ENCODE measurements at places on chromosomes 12 and 14.

- DNase-seq, result peak; percentile 54
Observed at GRCh38 chr12:7162691-7163114, 26.8 kb upstream of the PEX5 start.

DNA sequence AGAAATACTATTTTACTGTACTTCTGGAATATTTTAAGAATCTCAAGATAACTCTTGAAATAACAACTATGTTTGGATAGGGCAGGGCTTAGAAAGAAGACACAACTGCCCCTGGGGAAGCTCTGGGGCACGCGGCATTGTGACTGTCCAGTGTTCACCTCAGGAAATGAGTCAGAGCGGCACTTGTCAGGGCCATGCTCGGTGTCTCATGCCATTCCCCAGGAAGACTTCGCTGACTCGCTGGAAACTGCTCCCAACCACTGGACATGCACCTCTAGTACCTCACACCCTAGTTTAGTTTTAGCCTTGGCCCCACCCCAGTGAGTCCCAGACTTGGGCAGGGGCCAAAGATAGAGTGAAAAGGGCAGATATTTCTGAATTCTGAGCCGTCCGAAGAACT is 192.0 kb downstream of the TTC7B start:
- no peak for DNase-seq

GRCh38 chr12:40194846-40195245 is 30.0 kb upstream of the LRRK2 start:
- DNase-seq, result no peak

GRCh38 chr14:88951370-88951769 is 126.9 kb downstream of the TTC8 start:
- DNase-seq, result no peak

DNA sequence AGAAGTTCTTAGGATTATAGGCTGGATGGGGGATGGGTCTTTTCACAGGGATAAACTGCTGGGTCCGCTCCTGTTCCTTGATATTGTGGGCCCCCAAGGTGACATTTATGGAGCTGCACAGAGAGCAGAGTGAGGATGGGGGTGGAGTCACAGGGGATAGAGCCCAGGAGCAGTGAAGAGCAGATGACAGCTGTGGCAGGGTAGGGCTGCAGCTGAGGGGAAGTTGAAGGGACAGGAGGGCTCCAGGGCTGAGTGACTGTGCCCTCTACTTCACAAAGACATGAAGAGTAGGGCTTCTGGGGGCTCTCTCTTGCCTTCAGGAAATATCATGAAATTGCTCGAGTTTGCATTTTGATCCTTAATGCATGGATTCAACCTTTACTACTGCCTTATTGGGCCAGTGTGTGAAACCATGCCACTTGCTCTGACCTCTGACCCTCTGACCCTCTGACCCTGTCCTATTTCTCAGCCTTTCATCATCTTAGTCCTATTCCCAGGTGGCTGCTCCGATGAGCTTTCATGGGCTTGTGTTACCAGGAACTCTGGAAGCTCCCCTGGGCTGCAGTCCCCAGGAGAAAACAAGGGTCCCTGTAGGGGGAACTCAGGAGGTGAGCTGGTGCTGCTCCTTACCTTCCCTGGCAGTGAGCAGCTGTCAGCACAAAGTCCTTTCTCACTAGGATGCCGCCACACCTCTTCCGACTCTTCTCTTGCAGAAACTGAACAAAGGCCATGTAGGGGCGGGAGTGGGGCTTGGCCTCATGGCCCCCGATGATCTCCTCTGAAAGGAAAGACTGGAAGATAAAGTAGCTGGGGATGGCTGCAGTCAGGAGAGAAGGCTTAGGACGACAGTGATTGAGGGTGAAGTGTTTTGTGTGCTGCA is 1.6 kb downstream of the GZMH start:
- no peak for DNase-seq

GRCh38 chr12:100267603-100268281 is 765 bp downstream of the SCYL2 start:
- peak; percentile 71 for DNase-seq

All from HAP-1 (cell line).